ENCODE measurements at places on chromosomes 6 and 20.

GRCh38 chr6:101397199-101397598 lies 3.7 kb downstream of the GRIK2 start:
- no peak for DNase-seq

GRCh38 chr6:105680131-105680530 lies 277.2 kb upstream of the PREP start:
- DNase-seq, result no peak

DNA sequence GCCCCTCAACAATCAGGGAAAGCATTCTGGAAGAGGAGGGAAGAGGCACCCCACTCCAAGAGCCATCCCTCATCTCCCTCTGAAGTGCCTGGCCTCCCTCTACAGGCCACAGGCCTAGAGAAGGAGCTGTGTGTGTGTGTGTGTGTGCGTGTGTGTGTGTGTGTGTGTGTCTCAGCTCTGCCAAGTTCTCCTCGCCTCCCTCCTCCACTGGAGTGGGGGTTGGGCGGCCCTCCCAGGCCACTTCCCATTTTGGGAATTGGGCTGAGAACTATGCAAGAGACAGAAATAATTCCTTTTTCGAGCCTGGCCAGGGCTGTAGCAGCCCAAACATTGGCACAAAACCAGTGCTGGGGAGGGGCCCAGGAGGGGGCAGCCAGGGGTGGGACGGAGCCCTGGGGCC lies 35.7 kb downstream of the KCNB1 start:
- DNase-seq, result peak; percentile 84

- no peak for DNase-seq
These were observed 162.2 kb downstream of the KCNQ5 start for GRCh38 chr6:72784071-72784470.

- no peak for DNase-seq
These were observed 116.0 kb downstream of the TRIM27 start for GRCh38 chr6:28807682-28808280.

DNA sequence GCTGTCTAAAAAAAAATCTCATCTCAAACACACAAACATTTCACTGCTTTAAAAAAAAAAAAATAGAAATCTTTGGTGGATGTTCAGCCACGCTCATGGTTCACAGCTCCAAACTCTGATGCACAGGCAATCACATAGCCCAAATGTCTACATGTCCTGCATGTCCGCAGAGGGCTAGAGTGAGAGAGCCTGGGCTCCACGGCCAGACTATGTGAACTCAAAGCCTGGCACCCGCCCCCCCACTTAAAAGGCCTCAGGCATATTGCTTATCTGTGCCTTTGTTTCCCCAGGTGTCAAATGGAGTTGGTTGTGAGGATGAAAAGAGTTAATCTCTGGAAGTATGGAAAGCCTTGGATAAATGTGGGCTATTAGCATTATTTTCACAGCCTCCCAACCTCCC lies 10.5 kb upstream of the PTGIS start:
- DNase-seq, result no peak

GRCh38 chr6:3506200-3506599 lies 49.4 kb upstream of the SLC22A23 start:
- DNase-seq, result no peak

- DNase-seq, result no peak
These were observed 6.4 kb upstream of the HLA-DOA start for GRCh38 chr6:33015798-33016197.

- no peak for DNase-seq
These were observed 9.2 kb downstream of the ATG5 start for GRCh38 chr6:106316375-106316766.
